GF-D8 (cell line): ENCODE measurements at places on chromosomes 13 and 19.

DNA sequence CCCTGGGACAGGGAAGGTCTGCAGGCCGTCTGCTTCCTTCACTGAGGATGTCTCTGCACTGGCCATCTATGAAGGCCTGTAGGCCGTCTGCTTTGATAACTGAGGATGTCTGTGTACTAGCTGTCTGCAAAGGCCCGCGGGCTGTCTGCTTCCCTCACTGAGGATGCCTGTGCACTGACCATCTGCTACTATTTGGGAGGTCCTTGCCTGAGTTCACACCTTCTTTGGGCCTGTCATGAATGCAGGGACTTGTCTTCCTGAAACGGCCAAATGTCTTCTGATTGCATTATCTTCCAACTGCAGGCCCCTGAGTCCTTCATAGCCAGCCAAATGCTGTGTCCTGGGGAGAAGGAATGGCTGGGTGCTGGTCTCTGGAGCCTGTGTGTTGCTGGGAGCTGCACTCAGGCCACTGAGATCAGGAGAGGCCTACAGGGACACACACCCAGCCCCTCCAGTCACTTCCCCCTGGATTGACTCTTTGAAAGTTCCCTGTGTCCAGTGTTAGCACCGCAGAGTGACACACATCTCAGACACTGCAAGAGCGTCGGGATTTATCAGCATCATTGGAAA is 72.9 kb downstream of the TEX29 start:
- no peak for DNase-seq

- DNase-seq = no peak
Measured at GRCh38 chr19:51688671-51689571, 4.2 kb upstream of the SPACA6 start.

DNA sequence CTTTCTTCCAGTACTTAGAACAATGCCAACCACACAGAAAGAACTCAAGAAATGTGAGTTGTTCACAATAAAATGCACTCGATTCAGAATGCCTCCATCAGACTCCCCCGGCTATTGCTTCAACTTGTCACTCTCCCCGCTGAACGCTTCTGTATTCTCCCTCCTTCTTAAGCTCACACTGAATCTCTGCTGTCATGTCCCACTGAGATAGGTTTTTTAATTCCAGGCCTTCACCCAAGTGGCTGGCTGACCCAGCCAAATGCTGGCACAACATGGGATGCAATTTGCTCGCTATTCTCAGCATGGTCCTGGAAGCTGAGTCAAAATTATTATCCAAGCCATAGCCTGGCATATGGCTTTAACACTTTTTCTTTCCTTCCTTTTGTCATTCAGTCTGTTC is 76.8 kb upstream of the SERP2 start:
- no peak for DNase-seq

DNA sequence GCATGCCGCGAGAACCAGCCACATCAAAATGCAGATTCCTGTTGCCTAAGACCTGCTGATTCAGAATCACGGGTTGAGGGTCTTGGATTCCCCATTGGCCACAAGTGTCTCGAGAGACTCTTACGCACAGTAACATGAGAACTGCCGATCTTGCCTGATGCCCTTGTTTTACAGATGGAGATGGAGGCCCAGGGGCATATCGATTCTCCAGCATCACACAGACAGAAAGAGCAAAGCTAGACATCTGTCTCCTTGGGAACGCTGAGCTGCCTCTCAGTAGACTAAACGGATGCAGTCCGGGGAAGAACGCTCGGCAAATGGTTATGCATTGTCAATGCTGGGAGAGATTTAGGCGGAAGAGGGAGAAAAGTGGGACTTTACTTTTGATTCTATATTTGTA is 5.4 kb downstream of the NLRP12 start:
- no peak for DNase-seq
